Cerebellar nuclear complex (tissue), 1 donor: ENCODE measurements at places on chromosomes 4 and X.

DNA sequence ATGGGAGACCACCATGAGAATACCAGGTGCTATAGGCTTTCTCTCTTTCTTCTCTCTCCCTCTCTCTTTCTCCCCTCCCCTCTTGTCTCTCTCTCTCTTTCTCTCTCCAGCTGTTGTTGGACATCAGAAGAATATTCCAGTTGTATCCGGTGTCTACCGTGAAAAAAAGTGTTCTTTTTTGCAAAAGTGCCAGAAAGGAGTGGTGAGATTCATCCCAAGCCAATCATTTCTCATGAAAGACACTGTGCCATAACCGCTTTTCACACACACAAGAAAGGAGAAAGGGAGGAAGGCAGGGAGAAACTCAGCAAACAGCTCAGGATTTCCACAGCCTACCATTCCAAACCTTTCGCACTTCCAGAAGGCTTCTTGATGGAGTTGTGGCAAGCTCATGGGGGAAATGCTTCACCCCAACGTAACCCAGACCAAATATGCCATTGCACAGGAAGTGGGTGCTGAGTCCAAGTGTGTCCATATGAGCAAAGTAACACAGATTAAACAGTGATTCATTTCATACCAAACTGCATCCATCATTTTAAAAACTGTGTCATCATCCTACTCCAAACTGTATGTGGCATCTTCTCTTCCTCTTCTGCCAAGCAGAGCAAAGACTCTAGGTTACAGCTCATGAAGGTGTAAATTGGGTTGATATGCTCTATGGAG lies 224.0 kb downstream of the APBB2 start:
- DNase-seq = no peak

- DNase-seq = no peak
These were observed 32.5 kb downstream of the TLL1 start for GRCh38 chr4:165905405-165906027.

- no peak for DNase-seq
These were observed 23.1 kb downstream of the SETD7 start for GRCh38 chr4:139532947-139533346.

DNA sequence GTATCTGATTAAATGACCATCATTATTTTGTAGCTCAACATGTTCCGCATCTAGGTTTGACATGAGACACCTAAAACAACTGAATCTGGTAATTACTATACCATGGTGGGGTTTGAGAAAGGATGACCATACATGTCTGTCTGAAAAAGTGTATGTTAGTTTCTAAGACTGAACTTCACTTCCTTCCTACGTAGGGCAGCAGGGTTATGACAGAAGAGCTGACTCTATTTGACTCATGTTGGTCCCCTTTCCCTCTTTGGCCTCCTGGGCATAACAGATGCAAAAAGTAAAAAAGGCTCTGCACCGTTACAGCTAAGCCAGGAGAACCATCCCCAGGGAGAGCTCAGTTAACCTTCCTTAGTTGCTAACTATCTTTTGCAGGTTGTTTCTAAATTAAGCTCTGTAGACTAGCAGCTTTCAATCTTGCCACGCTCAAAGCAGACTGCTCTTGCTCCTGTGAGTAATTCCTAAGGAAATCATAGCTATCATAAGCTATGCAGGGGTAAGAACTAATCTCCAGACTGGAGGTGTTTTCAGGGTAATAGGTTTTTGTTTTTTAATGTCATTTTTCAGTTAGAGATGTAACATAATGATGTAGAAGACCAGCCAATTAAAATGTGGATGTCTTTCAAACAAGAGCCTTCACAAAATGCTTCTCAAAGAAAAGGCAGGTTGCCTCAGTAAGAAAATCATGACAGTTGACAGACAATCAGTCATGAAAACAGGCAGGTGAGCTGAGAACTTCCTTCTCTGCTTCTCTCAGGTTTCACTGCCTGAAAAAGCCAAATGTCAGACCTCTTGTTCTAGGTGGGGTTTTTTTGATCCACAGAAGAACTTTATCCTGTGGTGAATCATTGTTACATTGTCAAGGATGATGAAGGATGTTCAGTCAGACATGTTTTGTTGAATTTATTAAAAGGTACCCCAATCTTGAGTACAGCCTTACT lies 66.9 kb upstream of the DAPP1 start:
- DNase-seq = no peak

GRCh38 chr4:117596917-117597480 lies 437.3 kb upstream of the NDST3 start:
- DNase-seq = no peak

DNA sequence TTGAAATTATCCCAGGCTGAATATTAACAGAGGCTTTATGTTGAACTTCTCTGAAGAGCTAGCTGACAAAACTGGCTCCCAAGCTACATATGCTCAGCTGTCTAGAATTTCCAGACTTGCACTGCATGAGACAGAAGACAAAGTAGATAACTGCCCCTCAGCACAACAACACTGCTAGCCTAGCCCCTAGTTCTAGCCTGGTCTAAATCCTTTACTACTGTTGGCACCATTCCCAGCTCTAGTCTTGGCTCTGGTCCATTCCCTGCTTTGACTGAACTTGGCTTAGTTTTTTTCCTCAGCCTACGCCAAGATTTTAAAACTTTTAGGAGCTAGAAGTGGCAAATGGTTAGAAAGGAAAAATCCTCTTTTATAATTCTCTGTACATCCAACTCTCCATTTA lies 7.6 kb upstream of the OPHN1 start:
- no peak for DNase-seq

- no peak for DNase-seq
These were observed 36.2 kb upstream of the TASL start for GRCh38 chrX:30613721-30614120.

DNA sequence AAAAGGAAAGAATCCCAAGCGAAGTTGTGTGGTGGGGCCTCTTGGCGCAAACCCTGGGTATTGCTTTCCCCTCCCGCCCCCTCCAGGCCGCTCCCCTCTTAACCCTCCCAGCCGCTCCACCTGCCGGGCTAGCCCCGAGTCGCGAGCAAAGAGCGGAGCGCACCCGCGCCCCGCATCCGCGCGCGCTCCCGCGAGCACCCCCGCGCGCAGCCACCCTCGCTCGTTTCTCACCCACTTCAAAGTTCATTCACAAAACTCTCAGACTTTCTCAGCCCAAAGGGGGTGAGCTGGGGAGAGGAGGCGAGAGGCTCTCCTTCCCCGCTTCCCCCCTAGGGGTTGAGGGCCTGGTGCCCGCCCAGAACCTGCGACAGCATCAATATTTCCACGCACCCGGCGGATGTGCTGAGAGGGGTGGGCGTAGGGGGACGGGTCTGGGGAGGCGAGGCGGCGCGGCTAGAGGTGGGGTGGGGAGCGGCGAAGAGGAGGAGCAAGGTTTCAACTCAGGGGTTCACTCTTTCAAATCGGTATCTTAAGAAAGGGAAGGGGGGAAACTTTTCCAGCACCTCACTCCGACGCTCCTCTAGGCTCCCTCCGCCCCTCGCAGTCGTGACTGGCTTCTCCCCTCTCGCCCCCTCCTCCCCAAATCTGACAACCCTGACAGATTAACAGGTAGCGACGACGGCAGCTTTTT lies 1.8 kb downstream of the MAML3 start:
- DNase-seq = peak; percentile 71

DNA sequence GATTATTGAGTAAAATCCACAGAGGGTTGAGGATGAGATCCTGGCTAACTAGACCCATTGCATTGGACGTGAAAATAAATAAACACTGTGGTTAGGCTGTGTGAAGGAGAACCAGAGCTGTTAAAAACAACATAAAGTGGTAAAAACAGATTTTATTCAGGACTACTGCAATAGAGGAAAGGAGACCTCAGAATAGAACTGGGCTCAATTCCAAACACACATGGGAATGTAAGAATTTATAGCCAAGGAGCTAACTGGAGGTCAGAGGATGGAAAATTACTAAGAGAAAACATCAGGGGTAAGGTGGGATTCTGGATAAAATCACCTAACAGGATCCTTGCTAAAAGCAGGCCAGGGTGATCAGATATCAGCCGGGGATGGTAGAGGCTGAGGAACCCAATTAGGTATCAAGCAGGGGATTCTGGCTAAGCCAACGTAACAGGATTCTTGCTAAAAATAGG lies 112.4 kb downstream of the RNF150 start:
- no peak for DNase-seq

GRCh38 chr4:113288696-113289095 lies 239.2 kb downstream of the ANK2 start:
- DNase-seq = no peak

DNA sequence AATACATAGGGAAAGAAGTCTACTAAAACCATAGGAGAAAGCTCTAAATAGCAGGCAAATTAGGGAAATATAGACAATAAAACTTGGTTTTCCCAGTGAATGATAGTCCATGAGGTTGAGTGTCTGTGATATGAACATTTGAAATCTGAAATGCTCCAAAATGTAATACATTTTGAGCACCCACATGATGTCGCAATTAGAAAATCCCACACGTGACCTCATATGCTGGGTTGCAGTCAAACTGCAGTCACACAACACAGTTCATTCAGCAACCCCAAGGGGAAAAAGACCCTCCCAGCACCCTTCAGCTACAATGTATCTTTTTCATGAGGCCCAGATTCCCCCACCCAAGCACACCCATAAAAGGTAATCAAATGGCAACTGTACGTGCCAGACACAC lies 155.6 kb downstream of the BTC start:
- DNase-seq = no peak

DNA sequence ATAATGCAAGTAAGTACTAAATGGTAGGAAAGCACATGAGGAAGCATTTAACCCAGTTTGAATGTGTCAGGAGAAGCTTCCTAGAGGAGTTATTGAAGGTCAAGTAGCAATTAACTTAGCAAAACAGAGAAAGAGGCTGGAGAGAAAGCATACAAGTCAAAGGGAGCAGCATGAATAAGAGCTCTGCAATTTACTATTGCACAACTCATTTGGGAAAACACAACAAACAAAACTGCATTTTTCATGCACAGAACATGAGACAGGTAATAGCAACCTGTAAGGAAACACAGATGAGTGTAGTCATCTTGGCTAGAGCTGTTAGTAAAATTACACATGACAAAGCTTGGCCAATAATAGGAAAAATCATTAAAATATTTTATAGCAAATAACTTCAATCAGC lies 538.1 kb downstream of the PPP4R3C start:
- no peak for DNase-seq

GRCh38 chr4:126354784-126355183 lies 1040.0 kb downstream of the FAT4 start:
- no peak for DNase-seq

GRCh38 chrX:7347465-7347864 lies 199.5 kb upstream of the PUDP start:
- DNase-seq = no peak

- no peak for DNase-seq
These were observed 17.1 kb upstream of the BEX4 start for GRCh38 chrX:103197721-103198306.

GRCh38 chrX:134538316-134538715 lies 78.4 kb downstream of the HPRT1 start:
- no peak for DNase-seq

DNA sequence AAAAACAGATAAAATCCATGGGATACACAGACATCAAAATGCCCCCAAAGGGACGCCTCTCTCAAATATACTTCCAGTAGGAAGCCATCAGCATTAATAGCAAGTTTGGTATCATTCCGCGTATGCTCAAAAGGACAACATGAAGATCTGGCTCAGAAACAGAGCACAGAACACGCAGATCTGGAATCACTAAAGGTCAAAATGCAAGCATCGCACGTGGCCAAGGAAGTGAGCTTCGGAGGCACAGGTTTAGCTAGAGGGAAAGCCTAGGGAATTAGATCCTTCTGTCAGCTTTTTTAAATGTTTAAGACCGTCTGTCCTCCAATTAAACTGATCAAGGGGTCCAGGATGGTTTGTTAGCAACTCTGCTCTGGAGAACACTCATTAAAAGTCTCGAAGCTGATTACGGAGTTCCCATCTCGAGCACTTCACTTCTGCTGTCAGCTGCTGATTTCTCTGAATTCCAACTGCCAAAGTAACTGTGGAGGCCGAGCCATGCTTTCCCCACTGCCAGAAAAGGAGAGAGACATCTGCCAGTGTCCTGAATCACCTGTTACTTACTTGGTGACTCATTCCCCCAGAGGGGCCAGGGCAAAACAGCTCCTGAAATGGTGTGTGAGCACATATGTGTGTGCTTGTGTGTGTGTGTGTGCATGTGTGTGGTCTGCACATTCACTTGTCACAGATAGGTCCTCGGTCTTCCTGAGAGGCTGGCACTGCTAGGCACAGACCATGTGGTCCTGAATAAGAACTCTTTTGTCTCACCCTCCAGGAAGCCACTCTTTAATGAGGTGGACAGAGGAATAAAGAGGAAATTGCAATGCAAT lies 177.7 kb upstream of the PPARGC1A start:
- peak; percentile 24 for DNase-seq

- no peak for DNase-seq
These were observed 34.7 kb downstream of the SLC25A5 start for GRCh38 chrX:119502727-119503483.

GRCh38 chr4:165879641-165880040 lies 6.6 kb downstream of the TLL1 start:
- peak; percentile 17 for DNase-seq

DNA sequence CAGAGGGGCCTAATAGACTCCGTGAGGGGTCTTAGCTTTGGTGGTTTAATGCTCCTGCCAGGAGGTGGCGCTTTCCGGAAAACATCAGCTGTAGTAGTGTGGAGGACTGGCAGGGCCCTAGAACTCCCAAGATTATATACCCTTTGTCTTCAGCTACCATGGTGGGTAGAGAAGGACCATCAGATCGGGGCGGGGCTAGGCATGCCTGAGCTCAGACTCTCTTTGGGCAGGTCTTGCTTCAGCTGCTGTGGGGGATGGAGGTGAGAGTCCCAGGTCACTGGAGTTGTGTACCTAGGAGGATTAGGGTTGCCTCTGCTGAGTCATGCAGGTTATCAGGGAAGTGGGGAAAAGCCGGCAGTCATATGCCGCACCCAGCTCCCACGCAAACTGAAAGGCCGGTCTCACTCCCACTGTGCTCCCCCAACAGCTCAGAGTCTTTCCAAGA lies 63.0 kb upstream of the AGA start:
- no peak for DNase-seq

DNA sequence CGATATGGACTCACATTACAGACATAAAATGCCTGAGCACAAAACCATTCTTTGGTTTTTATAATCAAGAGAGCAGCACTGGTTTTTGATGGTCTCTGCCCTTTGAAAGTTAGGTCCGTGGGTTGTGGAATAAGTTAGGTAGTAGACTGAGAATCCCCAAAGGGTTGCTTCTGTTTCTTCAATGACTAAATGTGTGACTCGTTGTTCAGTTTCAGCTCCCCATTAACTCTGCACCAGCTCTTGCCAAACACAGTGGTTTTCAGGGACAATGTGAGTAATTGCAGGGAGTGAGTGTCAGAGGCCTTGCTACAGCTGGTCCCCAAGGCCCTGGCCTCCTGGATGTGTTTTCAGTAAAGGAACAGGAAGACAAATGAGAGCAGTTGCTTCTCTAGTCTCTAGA lies 24.8 kb downstream of the SMIM20 start:
- DNase-seq = no peak

DNA sequence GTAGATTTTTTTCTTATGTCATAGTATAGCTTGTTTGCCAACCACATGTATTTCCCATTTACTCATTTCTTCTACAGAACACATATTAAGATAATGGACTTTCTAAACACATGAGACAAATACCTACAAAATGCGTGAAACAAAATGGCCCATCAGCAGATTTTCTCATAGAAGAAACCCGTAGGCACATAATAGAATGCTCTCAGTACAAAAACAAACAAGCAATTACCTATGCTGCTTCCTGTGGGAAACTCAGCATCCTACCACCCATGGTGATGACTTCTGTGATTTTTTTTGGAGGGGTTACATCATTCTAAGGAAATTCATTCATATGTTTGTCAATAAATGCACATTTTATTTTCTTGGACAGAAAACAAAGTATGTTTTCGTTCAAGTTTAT lies 343.6 kb downstream of the SPRY1 start:
- DNase-seq = no peak

- no peak for DNase-seq
These were observed 31.0 kb upstream of the SOD3 start for GRCh38 chr4:24764345-24764744.
